Progenitor cell of endocrine pancreas (in vitro differentiated cells): ENCODE measurements at places on chromosomes 12 and 14. TPM values are rescaled to one million over a fixed set of nuclear protein-coding genes. Genes with fewer than 3 reads are reported as not detected.

DNA sequence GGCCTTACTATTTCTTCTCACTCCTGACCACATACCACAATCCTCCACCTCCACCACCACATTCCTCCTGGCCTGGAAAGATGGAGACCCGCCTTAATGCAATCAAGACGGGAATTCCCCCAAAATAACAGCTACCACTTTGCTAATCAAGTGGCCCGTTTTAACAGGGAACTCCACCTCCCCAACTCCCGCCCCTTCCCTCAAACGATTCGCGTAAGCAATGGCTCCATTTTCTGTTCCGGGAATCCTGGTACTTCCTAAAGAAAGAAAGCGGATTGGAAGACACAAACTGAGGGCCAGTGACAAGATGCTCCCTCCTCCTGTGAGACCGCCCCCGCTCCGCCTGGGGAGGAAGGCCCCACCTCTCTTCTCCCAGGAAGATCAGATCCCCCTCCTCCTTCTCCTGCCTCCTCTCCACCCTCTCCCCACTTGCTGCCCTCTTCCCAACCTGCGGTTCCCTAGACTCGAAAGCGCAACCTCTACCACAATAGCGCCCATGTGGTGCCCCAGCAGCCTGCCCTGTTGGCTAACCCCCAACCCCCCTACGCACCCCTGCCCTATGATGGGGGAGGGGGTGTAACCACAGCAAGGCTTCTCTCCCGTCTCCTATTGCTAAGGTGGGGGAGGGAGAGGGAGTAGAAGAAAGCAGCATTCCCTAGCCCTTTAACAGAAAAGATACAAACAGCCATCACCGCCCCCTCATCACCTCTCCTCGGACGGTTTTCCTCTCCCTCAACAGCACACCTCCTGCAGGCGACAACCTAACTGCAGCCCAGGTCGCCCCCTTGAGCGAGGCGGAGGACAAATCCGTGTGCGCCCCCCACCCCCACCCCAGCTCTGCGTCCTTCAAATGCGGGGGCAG lies 777 bp downstream of the ARF3 start:
- no peak for DNase-seq
- H3K4me1 ChIP-seq: peaks cover 20% of the 10 kb centered on the region
- peak overlapping the region; percentile 96 for H3K27ac ChIP-seq
- H3K27me3 ChIP-seq: peaks cover 5% of the 10 kb centered on the region

Gene HRK
- total RNA-seq: 5.5 and 6.9 TPM in 2 replicates

DNA sequence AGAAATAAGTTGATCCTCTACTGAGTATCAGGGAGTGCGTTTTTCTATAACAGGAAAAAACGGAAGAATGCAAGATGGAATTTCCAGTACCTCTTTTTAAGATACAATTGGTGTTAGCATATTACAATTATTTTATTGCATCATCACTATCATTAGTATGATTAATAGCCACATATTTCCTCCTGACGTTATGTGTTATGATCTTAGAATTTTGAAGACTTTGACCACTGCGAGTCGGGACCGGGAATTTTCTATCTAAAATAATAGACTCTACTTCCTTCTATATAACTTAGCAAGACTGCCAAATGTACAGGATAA lies 679 bp upstream of the SAV1 start:
- H3K27ac ChIP-seq: no peak overlapping the region
- no peak for DNase-seq
- H3K36me3 ChIP-seq: peaks cover 6% of the 10 kb centered on the region
- no peak overlapping the region for H3K4me3 ChIP-seq
- peaks cover 9% of the 10 kb centered on the region for H3K4me1 ChIP-seq

GRCh38 chr14:26138764-26139445 lies 458.9 kb downstream of the NOVA1 start:
- H3K27me3 ChIP-seq: no peaks in the 10 kb centered on the region
- no peaks in the 10 kb centered on the region for H3K36me3 ChIP-seq
- no peak overlapping the region for H3K27ac ChIP-seq
- H3K4me3 ChIP-seq: no peak overlapping the region
- DNase-seq: no peak

- no peak overlapping the region for H3K4me3 ChIP-seq
- H3K36me3 ChIP-seq: no peaks in the 10 kb centered on the region
- H3K4me1 ChIP-seq: peaks cover 6% of the 10 kb centered on the region
- no peak overlapping the region for H3K27ac ChIP-seq
These were observed 116.4 kb downstream of the PDZRN4 start for GRCh38 chr12:41304526-41304925.

DNA sequence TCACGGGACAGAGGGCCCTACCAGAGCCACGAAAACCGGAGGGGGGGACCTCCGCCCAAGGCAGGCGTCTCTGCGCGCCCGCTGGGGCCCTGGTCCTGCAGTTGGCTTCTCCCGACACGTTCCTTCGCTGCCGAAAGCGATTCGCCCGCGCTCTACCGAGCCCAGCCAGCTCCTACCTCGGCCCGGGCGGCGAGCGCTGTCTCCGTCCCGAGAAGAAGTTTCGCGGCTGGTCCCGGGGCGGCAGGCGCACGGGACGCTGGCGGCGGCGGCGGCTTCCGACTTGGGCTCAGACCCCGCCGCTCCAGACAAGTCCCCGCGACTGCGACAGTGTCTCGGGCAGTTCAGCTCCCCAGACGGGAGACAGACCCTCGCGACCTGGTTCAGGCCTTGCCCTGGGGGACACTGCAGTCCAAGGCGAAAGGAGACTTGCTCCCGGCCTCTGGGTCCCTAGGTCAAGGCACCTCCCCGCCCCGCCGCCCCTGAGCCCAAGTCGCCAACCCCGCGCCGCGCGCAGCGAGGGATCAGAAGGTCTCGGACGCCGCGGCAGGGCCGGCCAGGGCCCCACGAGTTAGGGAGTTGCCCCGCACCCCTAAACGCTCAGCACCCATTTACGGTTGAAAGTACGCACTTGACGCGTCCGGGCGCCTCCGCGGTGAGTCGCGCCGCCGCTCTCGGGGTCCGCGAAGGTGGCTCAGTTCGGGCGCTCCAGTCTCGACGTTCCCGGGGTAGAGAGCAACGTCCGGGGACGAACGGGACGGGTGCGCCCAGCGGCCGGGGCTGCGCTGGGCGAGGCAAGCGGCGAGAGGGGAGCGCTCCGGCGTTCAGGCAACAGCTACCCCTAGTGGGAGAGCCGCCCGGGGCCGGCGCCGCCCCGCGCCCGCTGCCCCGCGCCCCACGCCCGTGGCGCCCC lies 1.4 kb upstream of the DIO3 start:
- H3K4me1 ChIP-seq: peaks cover 10% of the 10 kb centered on the region
- peak overlapping the region; percentile 50 for H3K4me3 ChIP-seq

GRCh38 chr12:115375186-115375991 lies 691.4 kb upstream of the TBX3 start:
- peaks cover 14% of the 10 kb centered on the region for H3K4me1 ChIP-seq
- DNase-seq: no peak
- H3K27me3 ChIP-seq: peaks cover 40% of the 10 kb centered on the region
- H3K36me3 ChIP-seq: no peaks in the 10 kb centered on the region

- no peak overlapping the region for H3K27ac ChIP-seq
- H3K4me3 ChIP-seq: no peak overlapping the region
- H3K27me3 ChIP-seq: no peaks in the 10 kb centered on the region
- H3K36me3 ChIP-seq: no peaks in the 10 kb centered on the region
These were observed 86.7 kb upstream of the PWP1 start for GRCh38 chr12:107598906-107599305.

Gene ANO2
- 2.8 and 3.5 TPM in 2 replicates for total RNA-seq

DNA sequence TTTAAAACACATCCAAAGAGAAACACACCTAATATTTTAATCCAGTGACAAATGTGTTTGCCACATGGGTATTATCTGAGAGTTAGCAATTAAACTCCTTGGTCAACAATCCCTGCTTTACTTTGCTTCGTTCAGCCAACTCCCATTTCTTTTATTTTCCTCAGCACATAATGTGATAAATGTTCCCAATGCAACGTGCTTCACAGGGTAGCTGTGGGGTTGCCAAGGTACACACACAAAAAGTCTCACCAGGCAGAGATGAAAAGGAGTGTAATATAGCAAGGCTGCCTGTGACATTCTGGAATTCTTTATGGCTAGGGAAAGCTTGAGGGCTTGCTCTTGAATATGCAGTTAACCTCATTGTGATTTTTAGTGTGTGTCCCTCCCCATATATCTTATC lies 208.0 kb upstream of the DIO2 start:
- H3K36me3 ChIP-seq: no peaks in the 10 kb centered on the region
- peaks cover 10% of the 10 kb centered on the region for H3K27me3 ChIP-seq
- H3K4me3 ChIP-seq: no peak overlapping the region
- no peak for DNase-seq
- no peak overlapping the region for H3K27ac ChIP-seq
- peaks cover 7% of the 10 kb centered on the region for H3K4me1 ChIP-seq

GRCh38 chr12:28268608-28269229 lies 78.5 kb downstream of the CCDC91 start:
- H3K36me3 ChIP-seq: peaks cover 33% of the 10 kb centered on the region
- H3K27me3 ChIP-seq: no peaks in the 10 kb centered on the region
- no peak overlapping the region for H3K4me3 ChIP-seq

Gene HHIPL1
- 0.65 and 0.73 TPM in 2 replicates for total RNA-seq

Gene GAS2L3
- 55.1 and 56.8 TPM in 2 replicates for total RNA-seq

Gene CD9
- 6.0 and 10.8 TPM in 2 replicates for total RNA-seq

Gene NR2C1
- total RNA-seq: 56.8 and 58.9 TPM in 2 replicates

DNA sequence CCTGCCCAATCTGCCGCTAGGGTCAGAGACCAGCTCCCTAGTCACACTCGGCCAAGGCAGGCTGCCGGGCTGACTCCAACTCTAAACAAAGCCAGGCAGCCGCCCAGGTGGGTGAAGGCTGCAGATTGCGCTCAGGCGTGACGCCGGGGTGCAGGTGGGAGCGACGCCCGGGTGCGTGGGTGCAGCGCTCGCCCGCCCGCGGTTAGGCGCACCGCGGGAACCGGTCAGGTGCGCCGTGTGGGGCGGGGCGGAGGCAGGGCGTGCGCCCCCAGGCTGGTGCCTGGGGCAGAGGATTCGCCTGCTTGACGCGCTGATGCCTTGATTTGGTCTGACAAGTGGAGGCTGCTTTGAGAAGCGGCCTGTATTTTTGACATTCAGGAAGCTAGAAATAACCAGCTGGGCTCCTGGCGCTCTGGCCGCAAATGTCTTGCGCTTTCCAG lies 126.7 kb upstream of the HIF1A start:
- peaks cover 26% of the 10 kb centered on the region for H3K4me1 ChIP-seq
- H3K27ac ChIP-seq: peak overlapping the region; percentile 6
- peak; percentile 22 for DNase-seq
- peaks cover 33% of the 10 kb centered on the region for H3K27me3 ChIP-seq

DNA sequence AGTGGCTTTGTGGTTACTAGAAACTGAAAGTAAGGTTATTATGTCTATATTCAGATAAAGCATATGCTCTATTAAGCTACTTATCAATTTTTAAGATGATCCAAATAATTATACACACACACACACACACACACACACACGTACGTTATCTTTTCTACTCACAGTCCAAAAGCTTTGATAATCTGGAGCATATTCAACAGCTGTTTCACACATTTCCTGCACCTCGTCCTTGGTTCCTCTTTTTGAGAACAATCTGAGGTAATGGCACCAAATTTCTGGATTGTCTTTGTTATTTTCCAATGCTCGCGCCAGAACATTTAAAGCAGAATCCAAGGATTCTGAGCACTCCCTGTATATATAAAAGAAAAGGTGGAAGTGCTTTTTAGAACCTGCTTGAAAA lies 37.5 kb downstream of the ZFC3H1 start:
- H3K36me3 ChIP-seq: peaks cover 35% of the 10 kb centered on the region
- no peak overlapping the region for H3K27ac ChIP-seq
- DNase-seq: no peak

Gene EXD2
- total RNA-seq: 40.4 and 44.2 TPM in 2 replicates

GRCh38 chr12:50642761-50643160 lies 121.1 kb upstream of the ATF1 start:
- H3K27me3 ChIP-seq: no peaks in the 10 kb centered on the region
- no peak overlapping the region for H3K4me3 ChIP-seq
- no peak overlapping the region for H3K27ac ChIP-seq
- peaks cover 11% of the 10 kb centered on the region for H3K36me3 ChIP-seq
- DNase-seq: no peak
- H3K4me1 ChIP-seq: peaks cover 10% of the 10 kb centered on the region

Gene SCNN1A
- total RNA-seq: 14.3 and 23.1 TPM in 2 replicates
